ENCODE measurements at places on chromosomes 12 and 14.

DNA sequence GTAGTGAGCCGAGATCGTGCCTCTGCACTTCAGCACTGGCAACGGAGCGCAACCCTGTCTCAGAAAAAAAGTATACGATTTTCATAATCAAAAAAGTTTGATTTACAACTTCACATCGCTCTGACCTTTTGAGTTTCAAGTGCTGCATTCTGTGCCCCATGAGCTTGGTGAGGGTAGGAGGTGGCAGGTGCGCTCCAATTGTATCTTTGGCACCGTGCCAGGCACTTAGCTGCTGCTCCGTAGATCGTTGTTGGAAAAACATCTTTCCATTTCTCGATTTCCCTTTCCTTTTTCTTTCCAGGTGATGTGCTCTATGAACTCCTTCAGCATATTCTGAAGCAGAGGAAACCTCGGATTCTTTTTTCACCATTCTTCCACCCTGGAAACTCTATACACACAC, 203.7 kb downstream of the ETV6 start:
- DNase-seq = no peak

DNA sequence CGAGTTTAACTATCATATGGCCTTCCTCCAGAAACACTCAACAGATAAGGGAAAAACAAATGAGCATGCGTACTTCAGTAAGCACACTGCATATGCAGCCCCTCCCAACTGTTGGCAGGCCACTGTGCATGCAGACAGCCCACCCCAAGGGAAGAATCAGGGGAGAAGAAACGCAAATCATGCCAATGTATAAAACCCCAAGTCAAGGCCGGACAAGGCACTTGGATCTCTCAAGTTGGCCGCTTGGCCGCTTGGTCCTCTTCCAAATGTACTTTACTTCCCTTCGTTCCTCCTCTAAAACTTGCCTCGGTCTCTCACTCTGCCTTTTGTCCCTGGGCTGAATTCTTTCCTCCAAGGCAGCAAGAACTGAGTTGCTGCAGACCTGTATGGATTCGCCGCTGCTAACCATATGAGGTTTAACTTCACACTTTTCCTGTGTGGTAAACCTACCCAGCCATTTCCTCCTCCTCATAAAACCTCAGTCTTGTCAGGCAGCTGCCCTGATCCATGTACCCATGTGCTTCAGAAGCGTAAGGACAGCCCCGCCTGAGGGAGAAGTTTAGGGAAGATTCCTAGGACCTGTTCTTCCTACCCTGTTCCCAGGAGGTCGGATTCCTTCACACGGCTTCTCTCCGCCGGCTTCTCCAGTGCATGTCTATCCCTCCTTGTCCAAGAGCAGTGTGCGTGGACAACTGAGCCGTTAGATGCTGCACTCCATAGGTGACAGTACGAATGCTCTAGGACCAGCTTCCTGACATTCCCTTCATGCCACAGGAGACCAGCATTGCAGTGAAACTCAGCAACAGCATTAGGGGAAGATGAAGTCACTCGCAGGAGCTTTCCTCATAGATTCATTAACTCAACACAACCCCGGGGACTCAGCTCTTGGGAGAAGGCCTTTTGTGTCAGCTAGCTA, 188.0 kb downstream of the MON2 start:
- DNase-seq = no peak

GRCh38 chr12:126974779-126975178, 1292.2 kb upstream of the TMEM132C start:
- no peak for DNase-seq

GRCh38 chr12:20868277-20868676, 57.8 kb downstream of the SLCO1B3 start:
- DNase-seq = no peak

DNA sequence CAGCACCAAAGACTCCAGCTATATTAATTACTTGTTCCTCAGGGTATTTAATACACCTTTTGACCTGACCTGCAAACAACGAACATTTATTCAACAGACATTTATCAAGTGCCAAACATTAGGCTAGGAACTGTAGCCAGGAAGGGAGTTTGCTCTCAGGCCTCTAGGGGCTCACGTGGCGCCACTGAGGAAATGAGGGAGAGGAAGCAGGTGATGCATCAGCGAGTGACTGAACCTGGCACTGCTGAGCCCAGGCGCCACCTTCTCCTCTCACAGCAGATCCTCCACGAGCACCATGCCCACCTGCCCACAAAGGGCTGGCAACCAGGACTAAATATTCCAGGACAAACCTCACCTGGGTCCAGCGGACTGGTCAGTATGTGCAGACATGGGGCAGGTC, 50.2 kb downstream of the SETD3 start:
- DNase-seq = no peak

GRCh38 chr14:65179918-65180724, 77.8 kb upstream of the MAX start:
- no peak for DNase-seq

GRCh38 chr12:58765076-58765475, 155.2 kb downstream of the LRIG3 start:
- no peak for DNase-seq

GRCh38 chr14:19828314-19828713, 24.7 kb downstream of the OR4N2 start:
- no peak for DNase-seq

DNA sequence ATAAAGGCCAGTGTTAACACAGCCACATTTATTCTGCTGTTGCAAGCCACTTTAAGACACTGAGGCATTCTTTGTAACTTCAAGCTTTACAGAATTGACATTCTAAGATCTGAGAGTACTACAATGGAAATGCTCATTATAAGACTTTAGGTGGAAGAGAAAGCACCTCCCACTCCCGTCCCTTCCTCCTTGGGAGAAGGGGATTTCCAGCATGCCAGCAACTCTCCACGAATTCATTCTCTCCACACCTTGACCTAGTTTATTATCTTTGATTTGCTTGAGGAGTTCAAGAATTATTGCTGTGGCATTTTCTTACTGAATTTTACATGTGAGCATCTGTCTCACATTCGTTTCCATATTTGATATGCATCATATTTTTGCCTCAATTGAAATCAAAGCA, 644.4 kb upstream of the MIS18BP1 start:
- DNase-seq = no peak

DNA sequence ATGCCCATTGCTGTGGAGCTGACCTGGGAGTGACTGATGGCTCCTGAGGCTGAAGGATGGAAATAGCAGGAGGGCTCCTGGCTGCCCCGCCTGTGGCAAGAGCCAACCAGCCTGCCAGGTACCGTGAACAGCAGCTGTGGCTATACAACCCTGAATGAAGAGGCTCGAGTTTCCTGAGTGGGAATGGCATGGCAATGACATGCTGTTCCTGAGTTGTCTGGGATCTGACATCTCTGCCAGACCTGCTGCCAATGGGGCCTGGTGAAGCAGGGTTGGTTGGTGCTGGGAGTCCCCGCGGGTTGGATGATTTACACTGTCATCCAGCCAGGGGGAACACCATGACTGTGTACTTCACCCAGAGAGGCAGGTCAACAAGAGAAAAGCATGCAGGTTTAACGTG, 31.8 kb upstream of the LRRC10 start:
- DNase-seq = no peak

DNA sequence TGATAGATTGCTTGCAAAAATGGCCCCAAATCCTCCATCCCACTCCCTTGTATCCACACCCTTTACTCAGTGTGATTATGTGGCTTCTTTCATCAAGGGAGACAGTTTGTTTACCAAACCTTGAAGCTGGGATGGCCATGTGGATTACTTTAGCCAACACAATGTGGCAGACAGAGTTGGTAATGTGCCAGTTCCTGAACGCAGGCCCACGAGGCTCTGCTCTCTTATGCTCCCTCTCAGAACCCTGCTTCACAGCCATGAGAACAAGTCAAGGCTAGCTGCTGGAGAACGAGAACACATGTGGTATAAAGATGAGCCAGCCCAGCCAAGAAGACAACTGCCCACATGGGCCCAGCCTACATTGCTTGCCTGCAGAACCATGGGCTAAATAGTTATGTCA, 162.3 kb downstream of the NDUFA12 start:
- no peak for DNase-seq

DNA sequence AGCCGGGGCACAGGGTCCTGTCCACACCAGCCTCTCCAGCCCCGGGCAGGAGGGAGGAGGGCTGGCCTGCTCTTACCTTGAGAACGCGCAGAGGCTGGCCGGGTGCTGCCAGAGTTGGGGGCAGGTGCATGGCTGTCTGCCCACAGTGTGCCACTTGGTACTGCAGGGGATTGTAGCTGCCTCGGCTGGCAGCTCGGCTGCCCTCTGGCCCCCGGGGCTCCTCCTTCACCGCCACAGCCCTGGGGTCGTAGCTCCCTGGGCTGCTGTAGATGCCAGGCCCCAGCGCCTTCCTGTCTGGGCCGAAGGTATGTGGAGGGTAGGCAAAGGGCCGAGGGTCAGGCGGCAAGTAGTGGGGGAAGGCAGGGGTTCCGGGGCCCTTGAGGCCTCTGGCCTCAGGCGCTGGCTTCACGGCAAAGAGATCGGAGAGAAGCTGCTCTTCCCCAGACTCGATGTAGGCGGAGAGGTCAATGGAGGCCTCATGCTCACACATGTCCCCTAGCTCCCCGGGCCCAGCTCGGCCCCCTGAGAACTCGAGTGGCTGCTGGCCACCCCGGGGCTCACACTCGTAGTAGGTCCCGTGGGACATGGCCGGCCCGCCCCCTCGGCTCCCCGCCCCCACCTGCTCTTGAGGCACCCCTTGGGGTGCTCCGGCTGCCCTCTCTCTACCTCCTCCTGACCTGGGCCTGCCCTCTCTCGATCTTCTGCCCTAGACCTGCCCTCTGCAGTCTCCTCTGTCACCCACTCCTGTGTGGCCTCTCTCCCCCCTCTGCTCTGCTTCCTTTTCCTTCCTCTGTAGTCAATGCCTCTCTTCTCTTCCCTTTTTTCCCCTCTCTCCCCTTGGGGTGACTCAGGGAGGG, at the start of gene CEBPE:
Gene CEBPE, minus strand, starts transcription at position 750 of the 857 bp plus-strand sequence. Its CDS starts 164 bp downstream, at position 586.
- no peak for DNase-seq

GRCh38 chr12:9319044-9319841, 111.0 kb upstream of the PZP start:
- no peak for DNase-seq

DNA sequence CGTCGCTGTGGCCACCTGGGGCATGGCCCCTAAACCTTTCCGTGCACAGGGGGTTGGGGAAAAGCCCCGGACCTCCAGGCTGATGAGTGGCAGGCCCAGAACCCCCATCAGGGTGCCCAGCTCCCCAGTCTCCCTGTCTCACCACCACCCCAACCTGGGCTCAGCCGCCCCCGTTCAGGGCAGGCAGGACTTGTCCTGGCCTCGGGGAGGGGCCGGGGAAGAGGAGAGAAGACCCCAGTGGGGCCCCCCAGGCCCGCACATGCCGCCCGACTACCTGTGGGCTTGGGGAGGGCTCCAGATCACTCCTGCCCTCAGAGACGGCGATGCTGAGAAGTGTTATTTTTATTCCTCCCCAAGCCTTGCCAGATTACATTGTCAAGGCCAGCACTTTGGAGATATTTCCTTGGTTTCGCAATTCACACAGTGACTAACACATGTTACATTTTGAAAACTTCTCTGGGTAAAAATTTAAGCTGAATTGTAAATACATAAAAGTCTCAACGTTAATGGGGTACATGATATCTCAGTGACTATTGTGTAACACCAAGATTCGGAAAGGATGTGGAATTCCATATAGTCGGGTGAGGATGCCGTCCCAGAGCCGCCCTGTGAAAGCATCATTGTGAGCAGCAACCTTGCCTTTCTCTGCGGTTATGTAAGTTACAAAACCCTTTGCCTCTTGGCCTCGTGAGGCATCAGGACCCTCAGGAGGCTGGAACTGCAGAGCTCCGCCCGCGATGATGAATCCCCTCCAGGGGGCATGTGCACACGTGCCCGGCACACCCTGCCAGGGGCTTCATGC, 85.6 kb upstream of the DIO3 start:
- no peak for DNase-seq

DNA sequence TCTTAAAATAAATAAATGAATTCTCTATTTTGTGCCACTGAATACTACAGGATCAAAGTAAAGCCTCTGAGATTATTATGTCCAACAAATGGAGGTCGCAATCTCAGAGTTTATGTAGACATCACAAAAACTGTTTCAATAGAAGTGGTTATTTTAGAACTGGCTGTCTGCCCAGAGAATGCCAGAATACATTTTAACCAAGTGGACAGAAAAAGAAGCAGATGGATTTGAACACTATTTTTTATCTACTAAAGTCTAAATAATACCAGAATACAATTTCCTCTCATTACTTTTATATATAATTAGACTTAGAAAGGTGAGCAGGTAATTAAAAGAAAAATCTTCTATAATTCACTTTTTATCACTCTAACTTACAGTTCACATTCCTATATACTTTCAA, 118.3 kb downstream of the MED13L start:
- DNase-seq = no peak

DNA sequence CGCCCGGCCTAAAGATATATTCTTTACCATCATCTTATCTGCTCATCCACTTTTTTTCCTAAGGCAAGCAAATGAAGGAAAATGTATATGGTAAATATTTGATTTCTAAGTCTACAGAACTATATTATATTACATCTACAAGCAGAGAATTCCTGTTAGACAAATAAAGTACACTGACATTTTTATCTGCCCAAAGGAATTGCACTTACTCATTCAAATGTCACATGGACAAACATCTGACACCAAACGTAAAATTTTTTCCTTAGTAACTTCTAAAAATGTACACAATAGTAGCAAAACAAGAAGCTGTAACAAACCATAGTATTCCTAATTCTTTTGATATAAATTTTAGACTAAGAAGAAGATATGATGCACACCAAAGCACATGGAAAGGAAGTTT, 51.0 kb downstream of the SPPL3 start:
- DNase-seq = no peak

DNA sequence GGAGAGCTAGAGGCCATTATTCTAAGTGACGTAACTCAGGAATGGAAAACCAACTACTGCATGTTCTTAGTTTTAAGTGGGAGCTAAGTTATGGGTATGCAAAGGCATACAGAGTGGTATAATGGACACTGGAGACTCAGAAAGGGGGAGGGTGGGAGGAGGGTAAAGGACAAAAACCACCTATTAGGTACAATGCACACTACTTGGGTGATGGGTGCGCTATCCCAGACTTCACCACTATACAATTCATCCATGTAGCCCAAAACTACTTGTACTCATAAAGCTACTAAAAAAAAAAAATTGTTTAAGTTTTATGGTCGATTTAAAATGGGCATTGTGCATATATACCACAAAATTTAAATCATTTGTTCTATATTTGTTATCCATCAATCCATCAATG, 24.3 kb downstream of the SLC41A2 start:
- DNase-seq = no peak

DNA sequence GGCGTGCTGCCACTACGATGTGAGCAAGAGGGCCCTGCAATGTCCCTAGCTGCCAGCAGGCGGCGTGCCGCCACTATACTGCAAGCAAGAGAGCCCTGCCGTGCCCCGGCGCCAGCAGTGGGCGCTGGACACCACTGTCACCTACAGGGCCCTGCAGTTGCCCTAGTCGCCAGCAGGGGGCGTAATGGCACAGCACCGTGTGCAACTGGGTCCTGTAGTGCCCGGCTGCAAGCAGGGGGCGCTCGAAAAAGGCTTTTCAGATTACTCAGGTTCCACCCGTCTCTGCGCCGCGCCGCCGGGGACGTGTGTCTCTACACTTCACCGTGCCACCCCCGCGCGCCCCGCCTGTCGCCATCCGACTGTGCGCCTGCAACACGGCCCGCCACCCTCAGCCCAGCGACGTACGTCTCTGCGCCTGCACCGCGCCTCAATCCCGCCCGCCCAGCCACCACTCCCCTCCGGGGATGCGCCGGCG, 1356.9 kb downstream of the TMEM121 start:
- DNase-seq = no peak
